Cardiac septum (tissue), 1 donor: ENCODE measurements at places on chromosomes 7 and 10.

DNA sequence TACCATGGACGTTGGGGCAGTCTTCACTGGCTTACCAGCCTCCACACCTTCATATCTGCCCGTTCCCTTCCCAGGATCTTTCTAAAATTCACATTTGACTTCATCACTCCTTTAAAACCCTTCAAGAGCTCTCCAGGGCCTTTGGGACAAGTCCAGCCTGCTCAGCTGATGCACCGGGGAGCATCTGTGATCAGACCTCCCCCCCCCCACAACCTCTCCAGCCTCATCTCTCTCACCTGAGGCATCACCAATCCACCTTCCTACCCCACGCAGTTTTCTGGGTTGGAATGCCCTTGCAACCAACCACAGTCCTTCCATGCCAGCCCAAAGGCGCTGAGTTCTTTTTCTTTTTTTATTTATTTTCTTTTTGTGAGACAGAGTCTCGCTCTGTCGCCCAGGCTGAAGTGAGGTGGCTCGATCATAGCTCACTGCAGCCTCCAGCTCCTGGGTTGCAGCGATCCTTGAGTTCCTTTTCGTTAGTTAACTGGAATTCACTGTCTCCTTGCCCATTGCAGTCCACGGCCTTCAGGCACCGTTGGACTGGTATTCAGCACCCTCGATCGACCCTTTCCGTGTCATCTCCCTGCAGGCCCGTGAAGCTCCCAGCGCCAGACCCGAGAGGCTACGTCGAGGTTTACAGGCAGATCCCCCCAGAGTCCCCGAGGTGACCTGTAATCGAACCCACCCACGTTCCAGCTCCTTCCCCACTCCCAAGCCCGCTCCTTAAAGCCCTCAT is 654 bp downstream of the ALKBH4 start:
- DNase-seq, result no peak

GRCh38 chr10:76769582-76769981 is 868.0 kb downstream of the KCNMA1 start:
- DNase-seq, result no peak

GRCh38 chr7:2258661-2259365 is 16.8 kb downstream of the NUDT1 start:
- DNase-seq, result no peak

- DNase-seq, result no peak
These were observed 138.1 kb downstream of the RELN start for GRCh38 chr7:103851357-103851756.

- DNase-seq, result no peak
These were observed 16.9 kb upstream of the PALD1 start for GRCh38 chr10:70461397-70462348.

- DNase-seq, result no peak
These were observed 45.9 kb downstream of the MTURN start for GRCh38 chr7:30180718-30181117.

- no peak for DNase-seq
These were observed 49.1 kb downstream of the ASB4 start for GRCh38 chr7:95534796-95535195.

GRCh38 chr7:98234429-98235147 is 17.4 kb downstream of the TECPR1 start:
- no peak for DNase-seq

DNA sequence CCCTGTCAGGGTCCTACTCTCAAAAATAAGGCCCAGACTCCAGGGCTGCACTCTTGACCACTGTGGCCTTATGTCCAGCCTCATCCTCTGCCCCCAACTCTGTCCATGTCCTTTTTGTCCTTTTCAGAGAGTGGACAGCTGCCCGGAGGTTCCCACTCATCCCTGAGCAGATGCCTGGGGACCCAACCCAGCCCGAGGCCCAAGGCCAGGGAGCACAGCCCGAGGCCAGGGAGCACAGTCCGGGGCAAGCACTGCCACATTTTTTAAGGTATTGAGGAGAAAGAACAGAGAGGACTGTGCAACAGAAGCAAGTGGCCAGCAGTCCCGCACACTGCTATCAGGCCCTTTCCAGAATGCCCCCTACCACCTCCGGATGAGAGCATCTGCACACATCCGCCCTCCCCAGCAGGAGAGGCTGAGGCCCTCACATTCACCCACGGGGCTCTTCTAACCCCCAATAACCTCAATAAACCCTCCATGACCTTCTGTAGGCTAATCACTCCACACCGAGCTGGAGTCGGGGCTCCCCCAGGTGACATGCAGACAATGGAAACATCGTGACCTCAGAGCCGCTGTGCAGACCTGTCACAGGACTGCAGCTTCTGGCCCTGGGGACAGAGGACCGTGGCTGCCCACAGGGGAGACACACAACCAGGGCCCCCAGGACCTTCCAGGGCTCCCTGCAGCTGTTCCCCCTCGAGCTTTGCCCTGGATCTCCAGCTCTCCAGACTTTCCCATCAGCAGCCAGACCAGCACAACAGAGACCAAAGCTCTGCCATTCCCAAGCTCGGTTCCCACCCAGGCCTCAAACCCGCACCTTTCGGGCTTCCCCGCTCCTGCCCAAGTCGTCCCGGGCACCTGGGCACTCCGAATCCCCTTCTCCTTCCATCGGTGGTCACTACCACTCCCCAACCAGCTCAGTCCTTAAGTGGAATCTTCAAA is 51.4 kb downstream of the CAMK2B start:
- no peak for DNase-seq
